ENCODE measurements at places on chromosomes 16 and 17.
A peak's percentile ranks its signal among the peaks of the same experiment; 100 is the strongest.

DNA sequence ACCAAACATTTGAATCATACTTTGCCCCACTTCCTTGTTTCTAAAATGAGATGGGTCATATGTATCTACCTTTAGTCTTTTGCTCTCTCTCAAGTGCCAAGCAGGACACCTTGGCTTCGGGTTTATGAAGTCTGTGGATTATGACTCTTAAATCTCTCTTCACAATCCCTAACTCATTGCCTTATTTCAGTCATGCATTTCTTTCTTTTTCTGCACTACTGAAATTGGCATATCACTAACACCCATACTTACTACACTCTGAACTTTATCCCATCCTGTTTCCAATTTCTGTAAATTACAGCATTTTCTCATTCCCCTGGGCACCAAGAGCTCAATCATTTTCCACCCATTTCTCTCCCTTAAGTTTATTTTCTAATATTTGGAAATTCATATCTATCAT, 42.0 kb downstream of the ABCA9 start:
- no peaks in the 10 kb centered on the region for H3K4me1 ChIP-seq
- H3K27ac ChIP-seq: no peak overlapping the region
- H3K4me3 ChIP-seq: no peak overlapping the region
- H3K36me3 ChIP-seq: no peaks in the 10 kb centered on the region
- H3K27me3 ChIP-seq: no peaks in the 10 kb centered on the region
- no peak for DNase-seq

GRCh38 chr17:1087381-1088241, 90.7 kb downstream of the TIMM22 start:
- H3K4me1 ChIP-seq: no peaks in the 10 kb centered on the region
- no peak overlapping the region for H3K27ac ChIP-seq
- no peak overlapping the region for H3K4me3 ChIP-seq
- DNase-seq: peak; percentile 30
- H3K36me3 ChIP-seq: peaks cover 42% of the 10 kb centered on the region
- H3K27me3 ChIP-seq: no peaks in the 10 kb centered on the region

DNA sequence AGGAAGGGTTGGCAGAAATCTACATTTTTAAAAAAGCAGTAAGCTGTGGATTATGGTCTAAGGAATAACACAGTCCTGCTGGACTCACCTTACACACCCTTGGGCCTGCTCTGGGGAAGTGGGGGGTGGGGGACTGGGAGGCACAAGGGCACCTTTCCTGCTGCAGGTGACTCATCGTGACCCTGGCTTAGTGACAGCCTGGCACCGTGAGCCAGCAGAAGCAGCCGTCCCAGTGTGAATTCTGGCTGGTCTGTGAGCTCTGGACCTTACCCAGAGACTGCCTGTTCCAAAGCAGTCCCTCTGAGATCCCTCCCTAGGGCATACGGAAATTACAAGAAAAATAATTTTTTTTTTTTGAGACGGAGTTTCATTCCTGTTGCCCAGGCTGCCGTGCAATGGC, 4.2 kb upstream of the CRK start:
- no peak for DNase-seq
- peaks cover 35% of the 10 kb centered on the region for H3K4me1 ChIP-seq
- H3K4me3 ChIP-seq: no peak overlapping the region
- peaks cover 2% of the 10 kb centered on the region for H3K36me3 ChIP-seq
- H3K27ac ChIP-seq: no peak overlapping the region
- H3K27me3 ChIP-seq: peaks cover 85% of the 10 kb centered on the region

- no peaks in the 10 kb centered on the region for H3K36me3 ChIP-seq
- no peaks in the 10 kb centered on the region for H3K4me1 ChIP-seq
- H3K4me3 ChIP-seq: no peak overlapping the region
- DNase-seq: no peak
- H3K27me3 ChIP-seq: no peaks in the 10 kb centered on the region
- no peak overlapping the region for H3K27ac ChIP-seq
These were observed 408.9 kb downstream of the GRIN2A start for GRCh38 chr16:9773289-9773688.

DNA sequence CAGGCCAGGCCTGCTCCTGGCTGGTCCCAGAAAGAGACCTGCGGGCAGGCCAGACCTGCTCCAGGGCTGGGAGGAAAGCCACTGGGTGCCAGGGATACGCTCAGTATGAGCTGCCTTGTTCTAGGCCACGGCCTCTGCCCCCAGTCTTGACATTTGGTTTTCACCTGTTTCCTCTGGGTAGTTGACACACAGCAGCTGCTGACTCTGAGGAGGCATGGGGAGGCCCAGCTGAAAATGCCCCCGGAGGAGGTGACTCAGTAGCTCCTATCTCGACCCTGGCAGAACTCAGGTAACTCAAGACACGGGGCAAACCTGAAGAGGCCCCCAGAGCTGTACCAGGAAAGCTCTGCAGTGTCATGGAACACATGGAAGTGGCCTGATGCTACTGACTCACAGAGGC, 13.9 kb upstream of the ADGRG1 start:
- peak; percentile 19 for DNase-seq
- no peak overlapping the region for H3K4me3 ChIP-seq
- H3K27me3 ChIP-seq: peaks cover 11% of the 10 kb centered on the region
- H3K36me3 ChIP-seq: no peaks in the 10 kb centered on the region
- peaks cover 23% of the 10 kb centered on the region for H3K4me1 ChIP-seq

GRCh38 chr16:17468611-17469010, 2.1 kb downstream of the XYLT1 start:
- no peak for DNase-seq
- H3K4me1 ChIP-seq: peaks cover 57% of the 10 kb centered on the region
- H3K27me3 ChIP-seq: peaks cover 26% of the 10 kb centered on the region
- H3K4me3 ChIP-seq: peak overlapping the region; percentile 89
- peak overlapping the region; percentile 38 for H3K27ac ChIP-seq

DNA sequence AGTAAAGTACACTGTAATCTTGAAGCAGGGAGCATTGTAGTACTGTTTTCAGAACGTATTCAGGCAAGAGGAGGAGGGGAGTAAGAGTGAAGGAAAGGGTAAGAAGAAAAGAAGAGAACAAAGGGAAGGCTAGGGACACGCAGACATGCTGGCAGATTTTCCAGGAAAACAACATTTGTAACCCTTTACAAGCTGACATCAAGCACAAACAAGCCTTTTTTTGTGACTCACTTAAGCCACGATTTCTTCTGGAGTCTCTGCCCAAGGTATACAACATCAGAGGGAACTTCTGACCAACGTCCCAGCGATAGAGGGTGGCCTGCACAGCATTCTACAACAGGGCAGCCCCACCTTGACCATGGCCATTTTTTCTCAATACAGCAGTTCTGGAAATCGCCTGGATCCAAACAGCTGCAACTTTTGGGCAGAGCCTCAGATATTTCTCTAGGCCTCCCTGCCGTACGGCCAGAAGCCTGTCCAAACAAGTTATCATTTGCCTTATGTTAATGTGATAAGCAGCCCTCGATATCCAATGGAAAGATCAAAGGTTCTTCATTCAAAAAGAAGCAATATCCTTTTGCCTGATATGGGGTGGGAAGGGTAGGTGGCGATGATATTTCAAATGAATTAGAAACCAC, 247.3 kb downstream of the ZFHX3 start:
- no peak overlapping the region for H3K27ac ChIP-seq
- no peaks in the 10 kb centered on the region for H3K36me3 ChIP-seq
- no peak overlapping the region for H3K4me3 ChIP-seq
- H3K4me1 ChIP-seq: no peaks in the 10 kb centered on the region

DNA sequence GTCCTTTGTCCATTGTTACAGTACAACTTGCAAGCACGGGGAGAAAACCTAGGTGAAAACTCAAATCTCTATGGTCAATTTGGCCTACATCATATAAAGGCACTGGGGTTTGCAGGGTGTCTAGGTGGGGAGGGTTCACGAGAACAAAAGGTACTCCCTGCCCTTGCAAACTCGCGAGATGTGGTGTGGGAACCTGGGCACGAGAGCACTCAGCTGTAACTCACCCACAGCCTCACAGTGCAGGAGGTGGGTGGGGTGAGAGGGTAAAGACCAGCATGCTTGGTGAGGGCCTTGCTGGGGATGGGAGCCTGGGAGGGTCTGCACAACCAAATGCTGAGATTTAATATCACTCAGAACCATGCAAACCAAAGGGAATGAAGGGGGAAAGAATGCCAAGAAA, 18.4 kb upstream of the ZNF594 start:
- H3K36me3 ChIP-seq: no peaks in the 10 kb centered on the region
- H3K4me1 ChIP-seq: no peaks in the 10 kb centered on the region
- no peak for DNase-seq
- H3K4me3 ChIP-seq: no peak overlapping the region

- H3K27me3 ChIP-seq: no peaks in the 10 kb centered on the region
- H3K4me1 ChIP-seq: no peaks in the 10 kb centered on the region
- no peak overlapping the region for H3K27ac ChIP-seq
- H3K36me3 ChIP-seq: no peaks in the 10 kb centered on the region
- DNase-seq: no peak
These were observed 10.0 kb upstream of the ACSM1 start for GRCh38 chr16:20707461-20707860.

DNA sequence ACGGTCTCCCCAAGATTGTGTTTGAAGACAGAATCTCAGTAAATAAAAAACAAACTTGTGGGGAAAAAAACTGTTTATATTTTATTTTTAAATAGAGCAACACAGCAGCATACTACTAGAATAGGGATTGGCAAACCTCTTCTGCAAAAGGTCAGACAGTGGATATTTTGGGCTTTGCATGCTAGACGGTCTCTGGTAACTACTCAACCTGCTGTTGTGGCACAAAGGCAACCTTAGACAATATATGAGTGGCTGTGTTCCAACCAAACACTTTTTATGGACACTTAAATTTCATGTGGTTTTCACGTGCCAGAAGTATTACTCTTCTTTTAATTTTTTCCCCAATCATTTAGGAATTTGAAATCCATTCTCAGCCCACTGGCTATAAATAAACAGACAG, 55.0 kb downstream of the IRX5 start:
- no peak for DNase-seq
- H3K4me3 ChIP-seq: no peak overlapping the region
- no peaks in the 10 kb centered on the region for H3K4me1 ChIP-seq
- H3K27ac ChIP-seq: no peak overlapping the region

DNA sequence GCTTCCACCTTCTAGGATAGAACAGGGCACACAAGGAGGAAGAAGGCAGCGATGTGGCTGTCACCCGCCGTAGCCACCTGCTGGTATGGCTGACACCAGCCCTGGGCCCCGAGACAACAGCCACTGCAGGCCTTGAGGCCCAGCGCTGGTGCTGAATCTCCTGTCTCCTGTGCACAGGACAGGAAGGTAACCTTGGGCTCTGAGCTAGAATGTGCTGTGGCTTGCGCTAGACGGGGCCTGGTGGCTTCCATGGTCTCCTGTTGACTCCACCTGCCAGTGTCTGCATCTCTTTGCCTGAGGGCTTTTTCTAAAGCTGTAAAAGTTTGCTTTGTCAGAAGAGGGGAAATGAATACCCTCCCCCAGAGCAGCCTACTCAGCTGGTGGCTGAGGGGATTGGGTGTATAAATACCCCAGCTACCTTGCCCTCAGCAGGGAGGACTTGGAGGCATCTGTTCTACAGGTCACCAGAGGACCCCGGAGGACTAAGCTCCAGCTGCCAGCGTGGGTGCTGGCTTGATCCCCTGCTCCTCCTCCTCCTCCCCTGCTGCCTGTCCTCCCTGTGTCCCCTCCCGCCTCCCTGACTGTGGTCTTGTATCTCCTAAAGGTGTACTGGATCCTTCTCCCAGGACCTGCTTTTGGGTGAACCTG, 76.1 kb upstream of the SDK2 start:
- H3K27ac ChIP-seq: peak overlapping the region; percentile 87
- peaks cover 58% of the 10 kb centered on the region for H3K4me1 ChIP-seq
- peaks cover 28% of the 10 kb centered on the region for H3K27me3 ChIP-seq
- H3K36me3 ChIP-seq: peaks cover 10% of the 10 kb centered on the region

- H3K27me3 ChIP-seq: peaks cover 29% of the 10 kb centered on the region
- no peak for DNase-seq
- H3K36me3 ChIP-seq: no peaks in the 10 kb centered on the region
- no peak overlapping the region for H3K27ac ChIP-seq
- H3K4me1 ChIP-seq: peaks cover 3% of the 10 kb centered on the region
These were observed 9.2 kb upstream of the ACSF3 start for GRCh38 chr16:89084411-89084810.

DNA sequence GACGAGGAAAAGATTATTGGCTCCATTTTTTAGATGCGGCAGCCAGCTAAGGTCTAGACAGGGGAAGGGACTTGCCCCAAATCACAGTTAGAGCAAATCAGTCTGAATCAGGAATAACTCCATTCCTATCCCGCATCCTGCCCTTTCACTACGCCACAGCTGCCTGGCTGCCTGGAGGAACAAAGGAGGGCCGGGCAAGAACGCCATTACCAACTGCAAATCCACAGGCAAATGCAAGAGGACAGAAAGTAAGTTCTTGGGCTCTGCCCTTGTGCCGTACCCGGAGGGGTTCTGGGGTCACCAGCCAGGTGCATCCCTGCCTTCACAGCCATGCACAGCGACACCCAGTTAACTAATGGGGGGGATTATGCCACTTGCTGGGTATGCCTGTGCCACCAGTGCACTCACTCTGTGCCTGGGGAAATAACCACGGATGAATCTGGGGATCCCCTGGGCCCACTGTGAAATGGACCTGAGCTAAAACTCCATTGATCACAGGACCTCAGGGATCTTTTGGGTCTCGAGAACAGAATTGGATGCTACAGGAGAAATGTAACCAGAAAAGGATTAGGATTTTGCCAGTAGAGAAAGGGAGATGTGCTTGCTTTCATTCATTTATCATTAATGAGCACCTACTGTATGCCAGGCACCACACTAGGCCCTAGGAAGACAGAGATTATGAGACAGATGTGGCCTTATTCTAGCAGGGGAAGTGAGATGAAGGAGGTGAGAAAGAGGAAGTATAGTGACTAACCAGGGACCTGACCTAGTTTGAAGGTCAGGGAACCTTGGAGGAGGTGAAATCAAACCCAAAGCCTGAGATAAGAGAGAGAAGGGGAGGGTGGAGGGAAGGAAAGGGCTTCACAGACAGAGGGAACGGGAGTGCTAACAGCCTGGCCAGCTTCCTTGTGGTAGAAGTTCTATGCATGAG, 17.7 kb downstream of the BCL7C start:
- peak overlapping the region; percentile 90 for H3K27ac ChIP-seq
- H3K4me3 ChIP-seq: peak overlapping the region; percentile 89
- DNase-seq: peak; percentile 34
- H3K4me1 ChIP-seq: peaks cover 37% of the 10 kb centered on the region
- H3K36me3 ChIP-seq: peaks cover 31% of the 10 kb centered on the region
- no peaks in the 10 kb centered on the region for H3K27me3 ChIP-seq

DNA sequence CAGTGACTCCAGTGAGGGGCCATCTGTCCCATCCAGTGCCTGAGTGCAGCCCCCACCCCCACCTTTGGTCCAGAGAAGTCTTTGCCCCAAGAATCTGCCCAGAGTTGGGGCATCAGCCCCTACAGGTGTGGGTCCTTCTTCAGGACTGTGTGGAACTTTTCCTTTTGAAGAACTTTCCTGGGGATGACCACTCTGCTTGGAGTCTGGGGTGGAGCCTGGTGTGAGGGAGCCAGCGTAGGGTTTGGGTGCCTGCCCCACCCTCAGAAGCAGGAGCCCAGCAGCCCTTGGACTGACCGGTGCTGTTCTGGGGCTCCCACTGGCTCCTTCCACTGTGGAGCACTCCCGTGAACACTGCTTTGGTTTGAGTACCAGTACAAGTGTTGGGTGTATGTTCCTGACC, 19.3 kb downstream of the MPRIP start:
- H3K4me1 ChIP-seq: peaks cover 24% of the 10 kb centered on the region
- peak; percentile 5 for DNase-seq
- H3K27ac ChIP-seq: no peak overlapping the region
- no peaks in the 10 kb centered on the region for H3K27me3 ChIP-seq
